Activated naive CD8-positive, alpha-beta T cell treated with anti-CD3 and anti-CD28 coated beads, Interleukin-2, amount 50 U/mL, for 24 hours (primary cell): ENCODE measurements at places on chromosomes 1 and 21.
A peak's percentile ranks its signal among the peaks of the same experiment; 100 is the strongest.

DNA sequence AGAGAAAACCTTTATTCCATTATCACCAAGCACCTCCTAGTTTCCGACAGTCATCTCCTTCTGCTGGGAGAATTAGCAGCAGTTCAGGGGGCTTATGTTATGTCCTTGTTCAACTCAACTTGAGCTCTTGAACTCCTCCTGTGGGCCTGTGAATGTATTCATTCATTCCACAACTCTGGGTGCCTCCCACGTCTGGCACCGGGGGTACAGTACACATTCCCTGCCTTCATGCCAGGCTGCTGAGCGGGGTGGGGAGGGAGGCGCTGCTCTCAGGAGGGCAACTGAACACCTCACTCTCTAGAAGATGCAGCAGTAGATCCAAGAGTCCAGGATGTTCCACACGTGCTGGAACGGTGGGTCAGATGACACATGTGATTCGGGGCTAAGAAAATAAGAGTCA is 4.3 kb upstream of the MX2 start:
- peaks cover 18% of the 10 kb centered on the region for H3K4me1 ChIP-seq
- DNase-seq = no peak
- H3K27ac ChIP-seq = no peak overlapping the region
- H3K36me3 ChIP-seq = no peaks in the 10 kb centered on the region
- no peak overlapping the region for H3K4me3 ChIP-seq
- H3K27me3 ChIP-seq = no peaks in the 10 kb centered on the region

GRCh38 chr1:161153176-161153575 is 602 bp upstream of the UFC1 start:
- H3K27me3 ChIP-seq = no peaks in the 10 kb centered on the region
- DNase-seq = no peak
- H3K27ac ChIP-seq = peak overlapping the region; percentile 100
- H3K36me3 ChIP-seq = peaks cover 20% of the 10 kb centered on the region

DNA sequence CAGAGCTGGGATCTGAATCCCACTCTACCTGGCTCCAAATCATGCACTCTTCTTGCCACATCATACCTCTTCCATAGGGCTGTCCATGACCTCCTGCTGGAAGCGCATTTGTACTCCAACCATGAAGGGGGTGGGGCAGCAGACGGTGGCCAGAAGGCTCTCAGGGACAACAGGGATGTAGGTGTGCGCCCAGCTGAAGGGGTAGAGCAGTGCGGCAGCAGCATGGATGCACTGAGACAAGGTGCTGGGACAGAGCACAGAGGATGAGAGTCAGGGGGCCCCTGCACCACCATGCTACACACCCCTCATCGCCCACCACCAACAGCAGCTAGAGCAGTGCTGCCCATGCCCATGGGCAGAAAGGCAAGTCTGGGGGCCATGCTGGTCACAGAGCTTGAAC is 8.4 kb downstream of the DENND2D start:
- peak overlapping the region; percentile 95 for H3K27ac ChIP-seq
- peaks cover 97% of the 10 kb centered on the region for H3K36me3 ChIP-seq
- H3K4me1 ChIP-seq = peaks cover 88% of the 10 kb centered on the region
- no peak for DNase-seq
- H3K27me3 ChIP-seq = no peaks in the 10 kb centered on the region

DNA sequence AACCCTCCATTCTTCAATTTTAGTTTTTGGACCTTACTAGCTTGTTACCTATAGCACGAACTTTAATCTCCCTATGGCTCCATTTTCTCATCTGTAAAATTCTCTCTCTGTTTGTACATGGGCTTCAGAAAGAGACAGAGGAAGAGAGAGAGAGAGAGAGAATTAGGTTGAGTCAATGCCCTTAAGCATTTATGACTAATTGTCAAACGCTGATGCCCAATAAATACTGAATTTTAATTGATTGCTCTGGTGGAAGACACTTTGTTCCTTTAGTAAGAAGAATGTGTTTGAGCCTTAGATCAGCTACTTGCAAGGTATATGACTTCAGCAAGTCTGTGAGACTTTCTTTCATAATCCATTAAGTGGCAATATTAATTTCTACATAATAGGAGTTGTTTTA is 743.1 kb upstream of the ADGRL4 start:
- H3K27me3 ChIP-seq = no peaks in the 10 kb centered on the region
- no peaks in the 10 kb centered on the region for H3K36me3 ChIP-seq
- no peaks in the 10 kb centered on the region for H3K4me1 ChIP-seq

DNA sequence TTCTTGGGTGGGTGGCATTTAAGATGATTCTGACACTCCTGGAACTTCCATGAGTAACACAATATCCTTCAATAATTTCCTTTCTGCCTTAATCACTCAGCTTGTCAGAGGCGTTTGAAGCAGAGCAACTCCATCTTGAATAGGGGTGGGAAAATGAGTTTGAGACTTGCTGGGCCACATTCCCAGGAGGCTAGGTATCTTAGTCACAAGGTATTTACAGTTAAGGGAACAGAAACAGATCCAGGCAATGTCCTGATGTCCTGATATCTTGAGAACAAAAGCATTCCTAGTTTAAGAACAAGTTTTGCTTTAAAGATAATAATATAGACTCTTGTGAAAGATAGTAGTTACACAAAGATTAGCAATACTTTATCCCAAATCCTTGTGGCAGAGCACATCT is 76.6 kb upstream of the KIAA0040 start:
- H3K36me3 ChIP-seq = no peaks in the 10 kb centered on the region
- peaks cover 3% of the 10 kb centered on the region for H3K27me3 ChIP-seq
- DNase-seq = no peak
- H3K4me3 ChIP-seq = no peak overlapping the region

- H3K27me3 ChIP-seq = peaks cover 45% of the 10 kb centered on the region
- no peaks in the 10 kb centered on the region for H3K36me3 ChIP-seq
- no peak overlapping the region for H3K27ac ChIP-seq
- no peak overlapping the region for H3K4me3 ChIP-seq
- DNase-seq = no peak
Measured at GRCh38 chr1:47201179-47201578, 11.3 kb upstream of the PDZK1IP1 start.

- peaks cover 12% of the 10 kb centered on the region for H3K36me3 ChIP-seq
- H3K4me3 ChIP-seq = no peak overlapping the region
- peaks cover 22% of the 10 kb centered on the region for H3K4me1 ChIP-seq
- DNase-seq = no peak
Measured at GRCh38 chr21:43911015-43911934, 46.3 kb downstream of the AGPAT3 start.

- no peak overlapping the region for H3K4me3 ChIP-seq
- no peaks in the 10 kb centered on the region for H3K27me3 ChIP-seq
- DNase-seq = no peak
- peaks cover 6% of the 10 kb centered on the region for H3K4me1 ChIP-seq
- no peak overlapping the region for H3K27ac ChIP-seq
Measured at GRCh38 chr1:86779308-86780191, 75.2 kb downstream of the SH3GLB1 start.

- no peaks in the 10 kb centered on the region for H3K27me3 ChIP-seq
- peaks cover 11% of the 10 kb centered on the region for H3K36me3 ChIP-seq
- no peaks in the 10 kb centered on the region for H3K4me1 ChIP-seq
Measured at GRCh38 chr21:42563261-42563660, 49.6 kb downstream of the SLC37A1 start.

GRCh38 chr21:39152271-39152670 is 31.0 kb downstream of the PSMG1 start:
- no peaks in the 10 kb centered on the region for H3K36me3 ChIP-seq
- no peaks in the 10 kb centered on the region for H3K4me1 ChIP-seq
- no peak overlapping the region for H3K4me3 ChIP-seq
- no peak overlapping the region for H3K27ac ChIP-seq

- no peak within 1 kb of the TSS for H3K27ac ChIP-seq
- DNase-seq = peak; percentile 82
- peak within 1 kb of the TSS; percentile 68 for H3K4me3 ChIP-seq
- H3K36me3 ChIP-seq = no peaks in the 10 kb centered on the region
- peaks cover 8% of the 10 kb centered on the region for H3K4me1 ChIP-seq
Measured at GRCh38 chr1:207644852-207645634, at the start of gene CR1L. Gene CR1L, plus strand, starts transcription at chr1:207645133. Its CDS starts 101 bp downstream, at chr1:207645234.

DNA sequence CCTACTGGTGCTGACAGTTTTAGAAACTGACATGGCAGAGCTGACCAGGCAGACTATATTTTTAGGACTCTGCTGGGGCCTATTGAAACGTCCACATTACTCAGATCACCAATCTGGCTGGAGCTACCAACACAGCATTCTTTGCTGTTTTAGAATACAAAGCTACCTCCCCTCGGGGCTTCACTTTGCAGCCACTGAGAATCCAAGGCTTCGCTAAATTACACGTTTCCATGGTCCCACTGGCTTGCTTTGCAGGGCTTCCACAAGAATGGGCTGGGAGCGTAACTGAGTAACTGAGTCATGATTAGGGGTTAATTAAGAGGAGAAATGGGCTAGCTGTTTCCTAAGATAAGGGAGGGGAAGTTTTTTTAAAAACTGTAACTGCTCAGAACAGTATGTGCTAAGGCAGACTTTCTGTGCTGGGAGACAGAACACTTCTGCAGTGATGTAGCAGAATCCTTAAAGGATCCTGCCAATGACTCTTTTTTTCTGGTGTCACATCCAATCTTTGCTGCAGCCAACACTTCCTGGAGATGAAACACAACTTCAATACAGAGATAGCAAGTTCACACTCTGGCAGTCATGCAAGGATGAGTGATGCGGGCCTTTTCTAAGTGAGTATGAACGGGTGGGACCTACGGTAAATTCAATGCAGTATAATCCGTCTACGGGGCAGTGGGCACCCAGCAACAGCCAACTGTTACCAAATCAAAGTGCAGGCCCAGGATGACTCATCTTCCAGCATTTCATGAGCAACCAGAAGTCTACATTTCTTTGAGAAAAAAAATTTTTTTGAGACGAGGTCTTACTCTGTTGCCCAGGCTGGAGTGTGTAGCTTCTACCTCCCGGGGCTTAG is 21.5 kb downstream of the NDUFS5 start:
- peaks cover 3% of the 10 kb centered on the region for H3K4me1 ChIP-seq
- H3K4me3 ChIP-seq = no peak overlapping the region
- H3K27ac ChIP-seq = no peak overlapping the region
- no peak for DNase-seq
- peaks cover 3% of the 10 kb centered on the region for H3K36me3 ChIP-seq
- no peaks in the 10 kb centered on the region for H3K27me3 ChIP-seq

GRCh38 chr1:221697923-221698425 is 43.9 kb downstream of the DUSP10 start:
- DNase-seq = no peak
- no peaks in the 10 kb centered on the region for H3K27me3 ChIP-seq
- peaks cover 32% of the 10 kb centered on the region for H3K36me3 ChIP-seq
- H3K27ac ChIP-seq = no peak overlapping the region
- H3K4me1 ChIP-seq = peaks cover 20% of the 10 kb centered on the region

- H3K4me3 ChIP-seq = peak overlapping the region; percentile 79
- H3K27me3 ChIP-seq = peaks cover 1% of the 10 kb centered on the region
- H3K27ac ChIP-seq = peak overlapping the region; percentile 89
Measured at GRCh38 chr1:151837197-151837596, 2.4 kb downstream of the C2CD4D start.

- no peak overlapping the region for H3K27ac ChIP-seq
- no peaks in the 10 kb centered on the region for H3K36me3 ChIP-seq
- H3K4me3 ChIP-seq = no peak overlapping the region
Measured at GRCh38 chr21:38486706-38487105, 11.6 kb downstream of the ERG start.
